ENCODE measurements at places on chromosomes 2 and 18.
A peak's percentile ranks its signal among the peaks of the same experiment; 100 is the strongest.

DNA sequence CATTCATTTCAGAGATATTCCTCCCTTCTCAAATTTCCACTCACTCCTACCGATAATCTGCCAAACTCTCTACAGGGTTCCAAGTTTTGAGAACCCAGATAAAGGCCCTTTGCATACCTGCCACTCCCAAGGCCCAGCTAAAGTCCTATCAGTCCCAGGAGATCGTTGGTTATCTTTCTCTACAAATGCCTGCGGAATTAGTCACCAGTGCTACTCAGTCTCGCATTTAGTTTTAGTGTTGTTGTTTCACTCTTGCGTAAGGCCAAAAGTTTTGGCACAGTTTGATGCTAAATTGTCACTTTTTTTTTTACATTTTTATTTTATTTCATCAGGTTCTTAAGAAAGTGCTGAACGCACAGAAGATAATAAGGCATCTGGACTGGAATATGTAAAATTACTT lies 29.2 kb upstream of the SETBP1 start:
- no peak for DNase-seq

DNA sequence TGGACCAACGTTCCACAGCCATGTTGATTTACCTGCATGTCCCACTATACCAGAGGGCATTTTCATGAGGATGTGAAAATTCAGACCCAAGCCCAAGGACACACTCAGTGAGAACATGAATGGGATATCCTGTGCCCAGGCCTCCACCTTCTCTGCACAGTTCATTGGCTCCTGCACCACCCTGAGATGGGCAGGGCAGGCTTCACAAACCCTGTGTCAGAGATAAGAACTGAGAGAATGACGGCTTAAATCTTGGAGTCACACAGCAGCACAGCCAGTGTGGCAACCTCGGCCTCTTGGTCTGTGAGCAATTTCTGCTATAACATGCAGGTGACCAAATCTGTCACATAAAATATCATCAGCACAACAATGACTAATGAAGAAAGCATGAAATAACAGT lies 71.9 kb downstream of the UXS1 start:
- DNase-seq: no peak

DNA sequence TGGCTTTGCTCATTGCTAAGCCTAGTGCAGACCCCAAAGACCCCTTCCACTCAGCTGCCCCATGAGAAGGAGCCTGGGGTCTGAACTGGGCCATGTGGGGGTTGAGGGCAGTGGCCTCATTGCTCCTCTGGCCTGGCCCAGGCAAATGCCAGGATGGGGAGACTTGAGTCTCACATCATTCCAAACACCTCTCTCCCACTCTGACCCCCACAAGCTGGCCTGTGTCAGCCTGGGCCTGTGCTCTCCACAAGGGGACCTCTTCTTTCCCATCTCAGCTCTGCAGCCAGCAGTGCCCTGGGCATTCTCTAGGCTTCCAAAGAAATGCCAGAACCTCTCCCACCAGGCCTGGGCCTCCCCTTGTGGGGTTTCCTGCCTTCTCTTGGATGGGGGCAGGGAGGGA lies 45.8 kb upstream of the OTOF start:
- no peak for DNase-seq

- no peak for DNase-seq
Measured at GRCh38 chr2:219058541-219059374, 2.0 kb downstream of the IHH start.

DNA sequence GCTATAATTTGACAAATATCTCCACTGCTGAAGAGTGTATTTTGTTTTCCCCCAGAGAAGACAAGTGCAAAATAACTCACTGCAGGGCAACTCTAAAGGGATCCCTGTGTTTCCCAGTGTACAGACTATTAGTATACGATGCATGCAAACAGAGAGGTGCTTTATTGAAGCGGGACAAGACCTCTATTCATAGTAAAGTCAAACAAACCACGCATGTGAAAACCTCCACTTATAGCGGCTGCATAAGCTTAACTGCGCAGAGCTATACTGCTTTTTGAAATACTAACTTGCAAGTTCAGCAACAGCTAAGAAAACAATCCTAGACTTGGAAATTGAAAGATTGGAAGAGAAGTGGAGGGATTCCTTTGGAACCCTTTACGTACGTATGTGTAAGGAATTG lies 15.6 kb downstream of the RNF144A start:
- peak; percentile 66 for DNase-seq

GRCh38 chr2:126719191-126719832 lies 63.4 kb downstream of the GYPC start:
- peak; percentile 47 for DNase-seq

- no peak for DNase-seq
Measured at GRCh38 chr2:241025639-241026038, 27.2 kb downstream of the SNED1 start.

GRCh38 chr2:109368798-109369197 lies 239.8 kb downstream of the SH3RF3 start:
- no peak for DNase-seq

DNA sequence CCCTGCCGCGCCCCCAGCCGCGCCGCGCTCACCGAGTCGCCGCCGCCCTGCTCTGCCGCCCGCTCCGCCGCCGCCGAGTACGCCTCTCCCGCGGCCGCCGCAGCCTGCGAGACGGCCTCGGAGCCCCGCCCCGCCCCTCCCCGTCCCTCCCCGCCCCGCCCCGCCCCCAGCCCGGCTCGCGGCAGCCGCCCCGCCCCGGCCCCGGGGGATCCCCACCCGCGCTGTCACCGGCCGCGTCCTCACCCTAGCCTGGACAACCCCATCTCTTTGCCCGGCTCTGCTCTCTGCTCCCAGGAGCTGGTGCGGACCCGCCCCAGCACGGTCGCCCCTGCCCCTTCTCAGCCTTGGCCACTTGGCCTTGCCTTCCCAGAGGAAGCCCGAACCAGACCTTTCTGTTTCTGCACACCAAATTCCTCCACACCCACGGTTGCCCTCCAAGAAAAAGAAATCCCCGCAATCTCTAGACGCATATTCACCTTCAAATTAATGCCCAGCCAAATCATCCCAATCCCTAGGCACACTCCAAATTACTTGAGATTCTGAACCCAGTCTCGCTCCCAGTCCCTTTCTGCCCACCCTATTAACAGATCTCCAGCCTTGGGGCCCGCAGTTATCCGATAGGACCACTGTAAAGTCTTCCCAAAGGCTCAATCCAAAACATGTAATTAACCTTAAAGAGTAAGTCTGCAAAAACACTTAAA lies at the start of gene CYRIA:
Gene CYRIA (minus strand): TSS at position 87 of the 701 bp plus-strand sequence. CDS start 77,715 bp downstream, outside the sequence.
- DNase-seq: peak; percentile 79

DNA sequence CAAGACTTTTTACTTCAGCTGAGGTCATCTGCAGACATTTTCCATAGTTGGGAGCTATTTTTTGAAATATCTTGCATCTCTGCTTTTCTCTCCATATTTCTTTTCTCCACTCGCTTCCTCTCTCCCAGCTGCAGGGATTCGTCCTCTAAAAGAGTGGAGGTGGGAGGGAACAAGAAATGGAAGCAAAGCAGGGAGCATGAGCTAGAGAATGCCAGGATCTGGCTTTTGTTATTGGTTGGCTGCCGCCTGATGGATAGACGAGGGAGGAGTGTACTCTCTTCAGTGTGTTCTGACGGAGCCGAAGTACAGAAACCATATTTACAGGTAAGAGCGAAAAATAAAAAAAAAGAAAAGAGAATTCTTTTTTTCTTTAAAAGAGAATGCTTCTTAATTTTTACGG lies at the start of gene CSRNP3:
Gene CSRNP3 (plus strand): TSS at position 282 of the 400 bp plus-strand sequence. CDS start 125,368 bp downstream, outside the sequence.
- DNase-seq: peak; percentile 94

GRCh38 chr2:43356774-43357173 lies 130.4 kb upstream of the ZFP36L2 start:
- no peak for DNase-seq

DNA sequence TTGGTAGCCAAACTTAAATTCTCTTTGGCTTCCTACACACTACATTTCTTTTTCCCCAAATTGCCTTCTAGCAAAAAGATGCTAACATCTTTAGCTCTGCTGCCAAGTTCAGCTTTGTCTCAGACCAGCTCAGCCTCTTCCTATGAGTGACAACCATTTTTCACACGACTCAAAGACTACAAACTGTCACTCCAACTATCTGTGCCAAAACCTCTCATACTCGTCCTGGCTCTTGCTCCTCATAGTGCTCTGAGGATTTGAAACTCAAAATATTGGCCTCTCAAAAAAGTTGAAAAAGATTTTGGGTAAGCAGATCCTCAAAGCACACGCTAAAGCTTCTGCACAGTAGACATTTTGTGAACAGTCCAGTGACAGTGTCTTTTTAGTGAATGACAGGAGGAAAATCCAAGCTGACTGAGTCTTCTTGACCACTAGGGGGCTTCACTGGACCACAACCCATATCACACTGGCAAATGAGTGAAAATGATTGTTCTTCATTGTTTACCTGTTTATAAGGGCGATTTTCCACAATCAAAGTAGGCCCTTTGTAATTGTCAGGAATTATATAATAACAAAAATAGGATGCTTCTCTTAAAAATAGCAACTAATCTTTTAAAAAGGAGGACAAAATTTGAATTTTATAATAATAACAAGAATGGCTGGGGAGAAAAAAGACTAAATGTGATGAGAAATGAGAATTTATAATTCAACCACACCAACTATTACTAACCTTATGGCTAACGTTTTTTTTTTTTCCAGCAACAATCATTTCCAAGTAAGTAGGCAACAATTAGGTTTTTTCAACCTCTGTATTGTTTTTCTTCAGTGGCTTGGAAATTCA lies 85.5 kb upstream of the PGAP1 start:
- peak; percentile 89 for DNase-seq

DNA sequence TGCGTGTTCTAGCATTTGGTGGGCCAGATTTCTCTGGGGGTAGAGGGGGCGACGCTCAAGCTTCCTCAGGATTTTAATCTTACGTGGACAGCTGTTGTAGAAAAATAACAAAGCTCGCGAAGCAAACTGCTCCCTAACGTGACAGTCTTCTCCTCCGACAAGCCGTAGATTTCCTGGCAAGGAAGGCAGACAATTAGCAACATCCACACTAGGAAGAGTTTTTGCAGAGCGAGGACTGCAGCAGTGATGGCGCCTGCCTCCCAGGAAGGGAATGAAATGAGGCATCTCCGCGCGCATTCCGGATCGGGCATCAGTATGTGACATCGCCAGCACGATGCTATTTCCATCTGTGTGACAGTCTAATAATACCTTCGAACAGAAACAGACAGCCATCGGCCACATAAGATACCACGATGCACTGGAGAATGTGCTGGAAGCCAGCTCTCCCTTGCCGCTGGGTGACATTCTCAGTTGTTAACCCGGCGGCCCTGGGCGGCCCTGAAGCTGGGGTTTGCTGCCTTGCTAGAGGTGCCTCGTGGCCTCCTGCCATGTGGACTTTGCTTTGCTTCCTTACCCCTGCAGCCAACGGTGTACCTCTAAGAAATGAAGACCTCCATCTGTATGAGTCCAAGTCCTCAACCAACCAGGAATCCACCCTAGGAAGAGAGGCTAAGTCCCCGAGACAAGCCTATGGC lies 101.8 kb upstream of the AGAP1 start:
- no peak for DNase-seq

- no peak for DNase-seq
Measured at GRCh38 chr2:218214116-218214515, 2.9 kb upstream of the ARPC2 start.

- peak; percentile 11 for DNase-seq
Measured at GRCh38 chr2:211085056-211085680, 528.8 kb downstream of the CPS1 start.

DNA sequence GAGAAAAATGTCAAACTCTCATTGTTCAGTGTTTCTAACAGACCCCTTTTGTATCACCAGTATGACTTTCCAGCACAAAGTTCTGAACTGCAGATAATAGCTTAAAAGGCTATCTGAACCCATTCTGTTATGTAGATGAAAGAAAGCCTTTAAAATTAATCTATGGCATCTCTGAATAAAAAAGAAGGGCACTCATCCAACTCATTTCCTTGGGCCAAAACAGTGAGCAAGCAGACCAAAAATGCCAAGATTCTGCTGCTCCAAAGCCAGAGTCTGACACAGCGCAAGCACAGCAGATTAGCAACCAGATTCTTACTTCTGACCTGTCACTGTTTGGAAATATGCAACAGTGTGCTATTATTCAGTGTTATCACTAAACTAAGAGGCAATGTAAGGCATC lies 22.6 kb upstream of the ITGA6 start:
- no peak for DNase-seq

DNA sequence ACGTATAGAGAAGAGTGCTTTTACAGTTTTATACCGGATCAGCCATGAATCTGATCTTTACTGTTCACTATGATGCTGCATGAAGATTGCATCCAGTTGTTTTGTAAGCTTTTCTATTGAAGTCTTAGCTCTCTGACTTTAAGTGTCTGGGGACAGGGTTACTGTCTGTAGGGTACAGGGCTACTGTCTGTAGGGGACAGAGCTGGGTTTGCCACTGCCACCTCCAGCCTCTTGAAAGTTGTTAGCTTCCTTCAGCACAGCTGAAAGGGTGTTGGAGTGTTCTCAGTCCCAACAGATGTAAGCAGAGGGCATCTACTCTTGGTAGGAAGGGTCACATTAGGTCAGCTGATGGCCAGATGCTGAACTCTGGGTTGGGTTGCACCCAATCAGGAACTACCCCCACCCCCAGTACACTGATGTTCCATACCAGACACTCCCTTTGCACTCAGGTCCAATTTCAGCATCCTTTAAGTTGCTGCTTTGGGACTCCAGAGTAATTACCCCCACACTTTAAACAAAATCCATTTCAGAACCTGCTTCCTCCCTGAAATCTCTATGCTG lies 58.0 kb downstream of the MYL12B start:
- no peak for DNase-seq

DNA sequence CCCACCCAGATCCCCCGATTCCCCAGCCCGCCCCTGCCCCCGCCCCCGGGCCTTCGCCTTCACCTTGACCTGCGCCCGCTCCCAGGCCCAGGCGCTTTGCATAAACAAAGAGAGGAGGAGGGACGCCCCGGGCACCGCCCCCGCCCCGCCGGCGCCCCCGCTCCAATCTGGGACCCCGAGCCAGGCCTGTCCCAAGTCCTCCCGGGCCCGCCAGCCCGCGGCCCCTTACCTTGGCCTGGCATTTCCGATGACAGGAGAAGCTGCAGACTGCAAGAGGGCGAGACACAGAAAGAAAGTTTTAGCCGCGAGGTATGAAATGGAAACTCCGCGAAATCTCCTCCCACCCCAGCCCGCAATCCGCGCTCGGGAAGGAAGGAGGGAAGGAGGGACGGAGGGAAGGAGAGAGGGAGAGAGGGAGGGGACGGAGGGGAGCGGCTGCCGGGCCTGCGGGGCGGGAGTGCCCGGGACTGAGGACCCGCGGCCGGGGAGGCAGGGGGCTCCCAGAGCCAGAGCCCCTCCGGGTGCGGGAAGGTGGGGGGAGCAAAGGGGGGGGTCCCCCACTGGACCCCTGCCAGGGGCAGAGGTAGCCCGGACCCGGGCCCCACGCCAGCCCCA lies 24.2 kb downstream of the TNS1 start:
- DNase-seq: no peak

- no peak for DNase-seq
Measured at GRCh38 chr2:150081775-150082481, 405.5 kb downstream of the RND3 start.

- DNase-seq: no peak
Measured at GRCh38 chr2:58875436-58875835, 634.3 kb upstream of the FANCL start.

- DNase-seq: no peak
Measured at GRCh38 chr18:23247896-23248295, 112.6 kb downstream of the CABLES1 start.

DNA sequence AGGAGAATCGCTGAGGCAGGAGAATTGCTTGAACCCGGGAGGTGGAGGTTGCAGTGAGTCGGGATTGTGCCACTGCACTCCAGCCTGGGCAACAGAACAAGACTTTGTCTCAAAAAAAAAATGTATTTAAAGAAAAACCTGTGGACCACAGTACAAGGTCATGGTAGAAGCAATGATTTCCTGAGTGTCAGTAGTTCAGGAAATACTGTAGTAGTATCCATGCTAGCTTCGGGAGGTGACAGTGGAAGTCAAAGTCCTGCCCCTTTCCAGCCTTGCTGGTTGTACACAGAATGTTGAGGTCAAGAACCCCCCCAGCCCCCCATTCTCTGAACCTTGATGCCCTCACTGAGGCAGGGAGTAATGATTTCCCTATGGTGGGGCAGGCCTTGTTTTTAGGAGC lies 56.6 kb downstream of the INPP4A start:
- DNase-seq: no peak

All from Ammon's horn (tissue), 1 donor.